Sigmoid colon (tissue), 7 donors: ENCODE measurements at places on chromosomes 11 and 22. TPM values are rescaled to one million over a fixed set of nuclear protein-coding genes. Genes with fewer than 3 reads are reported as not detected.

GALNT18 gene
- 41.0 TPM for total RNA-seq

MCAT gene
- total RNA-seq = 16.8 TPM

PKP3 gene
- 0.27 TPM for total RNA-seq

DNA sequence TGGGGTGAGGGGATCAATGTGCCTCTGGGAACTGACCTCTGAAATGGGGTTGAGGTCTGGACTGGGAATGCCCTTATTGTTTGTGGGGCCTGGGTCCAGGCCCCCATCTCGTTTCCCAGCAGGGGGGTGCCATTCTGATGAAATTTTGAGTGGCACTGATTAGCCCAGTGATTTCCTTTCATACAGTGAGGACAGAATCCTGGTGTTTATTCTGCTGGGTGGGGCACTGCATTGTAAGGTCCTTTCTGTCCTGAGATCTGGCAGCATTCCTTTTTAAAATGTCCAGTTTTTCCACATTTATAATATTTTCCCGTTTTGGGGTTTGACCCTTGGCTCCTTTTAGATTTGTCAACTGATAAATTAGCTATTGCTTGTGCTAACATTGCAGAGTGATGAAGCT, 27.1 kb downstream of the OR10A6 start:
- H3K4me1 ChIP-seq = no peaks in the 10 kb centered on the region
- H3K4me3 ChIP-seq = no peak overlapping the region
- H3K27ac ChIP-seq = no peak overlapping the region
- no peaks in the 10 kb centered on the region for H3K36me3 ChIP-seq

DNA sequence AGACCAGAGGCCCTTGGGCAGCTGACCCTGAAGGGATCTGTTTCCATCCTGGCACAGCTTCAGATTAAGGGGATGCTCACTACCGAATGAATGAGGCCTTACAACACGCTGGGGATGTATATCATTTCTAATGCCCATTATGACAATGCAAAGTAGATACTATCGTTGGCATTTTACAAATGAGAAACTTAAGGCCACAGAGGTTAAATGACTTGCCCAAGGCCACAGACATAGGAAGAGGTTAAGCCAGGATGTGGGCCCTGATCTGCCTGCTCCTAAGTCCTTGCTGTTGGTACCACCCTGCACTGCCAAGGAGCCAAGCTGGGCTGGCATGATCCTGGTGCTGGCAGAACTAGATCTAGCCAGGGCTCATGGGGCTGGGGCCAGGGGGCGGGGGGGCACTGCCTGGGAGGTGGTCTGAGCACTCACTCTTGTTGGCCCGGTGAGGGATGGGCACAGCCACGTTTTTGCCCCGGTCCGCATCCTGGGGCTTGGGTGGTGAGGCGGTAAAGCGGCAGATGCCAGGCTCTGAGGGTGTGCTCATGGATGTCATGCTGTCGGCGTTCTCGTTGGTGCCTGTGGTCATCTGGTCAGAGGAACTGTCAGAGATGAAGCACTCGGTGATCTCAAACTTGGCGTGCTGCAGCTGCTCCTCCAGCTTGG, 102.8 kb downstream of the CEP164 start:
- no peak for DNase-seq
- no peaks in the 10 kb centered on the region for H3K4me1 ChIP-seq
- peaks cover 27% of the 10 kb centered on the region for H3K36me3 ChIP-seq

DNA sequence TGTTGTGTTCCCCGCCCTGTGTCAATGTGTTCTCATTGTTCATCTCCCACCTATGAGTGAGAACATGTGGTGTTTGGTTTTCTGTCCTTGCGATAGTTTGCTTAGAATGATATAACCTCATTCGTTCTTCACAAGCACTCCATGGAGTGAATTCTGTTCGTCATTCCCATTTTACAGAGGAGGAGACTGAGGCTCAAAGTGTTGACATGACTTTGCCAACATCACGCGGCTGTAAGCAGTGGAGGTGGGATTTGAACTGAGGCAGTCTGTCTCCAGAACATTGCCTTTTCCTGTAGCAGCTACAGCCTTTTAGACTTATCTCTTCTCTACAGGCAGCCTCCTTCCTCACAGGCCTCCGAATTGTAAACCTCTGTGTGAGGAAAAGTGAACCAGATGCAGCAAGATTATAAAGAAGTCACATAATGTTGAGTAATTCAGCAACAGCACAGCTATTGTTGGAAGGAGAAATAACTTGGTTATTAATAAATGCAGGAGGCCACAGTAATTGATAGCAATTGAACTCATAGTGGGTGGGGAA, 74.6 kb downstream of the MYO18B start:
- no peaks in the 10 kb centered on the region for H3K4me1 ChIP-seq
- DNase-seq = no peak
- H3K4me3 ChIP-seq = no peak overlapping the region
- no peaks in the 10 kb centered on the region for H3K27me3 ChIP-seq
- no peak overlapping the region for H3K27ac ChIP-seq
- no peaks in the 10 kb centered on the region for H3K36me3 ChIP-seq
